Cortex of kidney (tissue), 1 donor: ENCODE measurements at places on chromosomes 6 and 20.

DNA sequence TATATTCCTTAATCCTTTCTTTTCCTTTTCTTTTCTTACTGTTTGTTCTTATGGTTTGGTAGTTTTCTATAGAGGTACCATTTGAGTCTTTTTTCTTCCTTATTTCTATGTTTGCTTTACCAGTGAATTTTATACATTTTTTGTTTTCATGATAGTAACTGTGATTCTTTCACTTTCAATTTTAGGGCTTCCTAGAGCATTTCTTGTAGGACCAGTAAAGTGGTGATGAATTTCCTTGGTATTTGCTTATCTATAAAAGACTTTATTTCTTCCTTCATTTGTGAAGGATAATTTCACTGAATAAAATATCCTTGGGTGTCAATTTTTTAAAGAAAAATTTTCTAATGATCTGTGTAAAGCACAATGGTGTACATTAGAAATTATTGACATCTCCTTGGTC lies 637.4 kb downstream of the CD109 start:
- no peak for DNase-seq

DNA sequence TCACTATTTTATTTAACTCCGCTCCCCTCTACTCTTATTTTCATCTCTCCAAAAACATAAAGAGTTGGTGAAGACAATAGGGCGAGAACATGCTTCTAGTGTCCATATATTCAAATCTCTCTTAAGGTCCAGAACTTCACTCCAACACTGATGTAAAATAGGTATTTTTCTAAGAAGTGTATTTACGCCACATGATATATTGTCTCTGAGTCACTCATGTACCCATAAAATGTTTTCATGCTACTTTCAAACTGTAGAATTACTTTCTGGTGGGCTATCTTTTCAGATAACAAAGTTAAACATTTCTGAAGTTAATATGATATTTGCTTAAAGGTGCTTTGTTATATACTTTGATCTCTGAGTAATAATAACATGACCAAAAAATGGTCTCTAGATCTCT lies 124.1 kb upstream of the IFNGR1 start:
- no peak for DNase-seq

- no peak for DNase-seq
These were observed 462.6 kb downstream of the HDGFL1 start for GRCh38 chr6:23031986-23032385.

DNA sequence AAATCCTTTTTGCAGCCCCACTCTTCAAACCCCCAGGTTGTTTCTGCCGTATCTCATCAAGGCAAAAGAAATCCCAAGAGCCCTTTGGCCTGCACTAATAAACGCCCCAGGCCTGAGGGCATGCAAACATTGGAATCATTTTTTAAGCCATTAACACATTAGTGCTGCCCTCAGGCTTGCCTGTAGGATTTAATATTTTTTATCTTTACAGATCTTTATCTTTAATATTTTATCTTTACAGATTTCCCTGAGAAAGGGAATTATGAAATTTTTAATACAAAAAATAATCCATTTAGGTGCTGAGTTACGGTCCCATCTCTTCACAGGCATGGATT lies 14.7 kb downstream of the GTPBP2 start:
- DNase-seq, result no peak

DNA sequence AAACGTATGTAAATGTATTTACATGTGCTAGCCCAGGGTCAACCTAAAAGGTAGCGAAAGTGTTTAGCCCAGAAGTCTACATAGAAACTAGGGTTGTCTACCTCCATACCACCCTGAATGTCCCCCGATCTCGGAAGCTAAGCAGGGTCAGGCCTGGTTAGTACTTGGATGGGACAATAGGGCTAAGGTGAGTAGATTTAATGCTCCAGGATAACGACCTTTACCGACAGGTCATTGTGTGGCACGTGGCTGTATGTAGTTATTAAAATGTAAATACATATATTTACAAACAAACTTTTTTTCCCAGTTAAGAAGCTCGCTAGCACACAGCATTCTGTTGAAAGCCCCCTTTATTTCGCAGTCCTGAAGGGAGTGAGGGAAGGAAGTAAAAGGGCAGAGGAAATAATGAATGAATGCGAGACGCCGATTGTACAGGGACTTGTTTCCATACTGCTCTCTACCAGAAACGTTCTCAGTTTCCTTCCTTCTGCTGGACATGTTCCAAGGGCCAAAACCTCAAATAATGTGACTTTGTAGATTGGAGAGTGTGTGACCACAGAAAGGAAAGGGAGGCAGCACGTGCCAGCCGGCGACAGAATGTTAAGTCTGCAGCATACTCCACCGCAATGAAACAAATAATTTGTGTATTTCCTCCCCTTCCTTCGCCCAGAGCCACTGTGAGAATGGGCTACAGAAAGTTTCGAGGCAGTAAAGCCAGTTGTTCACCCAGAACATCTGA lies 612 bp downstream of the ADAT2 start:
- DNase-seq, result no peak

- DNase-seq, result no peak
These were observed 369.9 kb downstream of the BTBD3 start for GRCh38 chr20:12287575-12287974.

DNA sequence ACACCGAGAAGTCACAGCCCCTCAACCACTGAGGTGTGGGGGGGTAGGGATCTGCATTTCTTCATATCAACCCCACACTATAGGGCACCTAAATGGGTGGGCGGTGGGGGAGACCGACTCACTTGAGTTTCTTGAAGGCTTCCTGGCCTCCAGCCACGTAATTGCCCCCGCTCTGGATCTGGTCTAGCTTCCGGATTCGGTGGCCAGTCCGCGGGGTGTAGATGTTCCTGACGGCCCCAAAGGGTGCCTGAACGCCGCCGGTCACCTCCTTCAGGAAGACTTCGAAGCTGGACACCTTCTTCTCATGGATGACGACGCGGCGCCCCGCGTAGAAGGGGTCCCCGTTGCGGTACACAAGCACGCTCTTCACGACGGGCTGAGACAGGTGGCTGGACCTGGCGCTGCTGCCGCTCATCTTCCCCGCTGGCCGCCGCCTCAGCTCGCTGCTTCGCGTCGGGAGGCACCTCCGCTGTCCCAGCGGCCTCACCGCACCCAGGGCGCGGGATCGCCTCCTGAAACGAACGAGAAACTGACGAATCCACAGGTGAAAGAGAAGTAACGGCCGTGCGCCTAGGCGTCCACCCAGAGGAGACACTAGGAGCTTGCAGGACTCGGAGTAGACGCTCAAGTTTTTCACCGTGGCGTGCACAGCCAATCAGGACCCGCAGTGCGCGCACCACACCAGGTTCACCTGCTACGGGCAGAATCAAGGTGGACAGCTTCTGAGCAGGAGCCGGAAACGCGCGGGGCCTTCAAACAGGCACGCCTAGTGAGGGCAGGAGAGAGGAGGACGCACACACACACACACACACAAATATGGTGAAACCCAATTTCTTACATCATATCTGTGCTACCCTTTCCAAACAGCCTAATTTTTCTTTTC lies at the start of gene DCDC2:
Gene DCDC2 (minus strand): TSS at position 724 of the 883 bp plus-strand sequence. CDS start 309 bp downstream, at position 415.
- peak; percentile 22 for DNase-seq

DNA sequence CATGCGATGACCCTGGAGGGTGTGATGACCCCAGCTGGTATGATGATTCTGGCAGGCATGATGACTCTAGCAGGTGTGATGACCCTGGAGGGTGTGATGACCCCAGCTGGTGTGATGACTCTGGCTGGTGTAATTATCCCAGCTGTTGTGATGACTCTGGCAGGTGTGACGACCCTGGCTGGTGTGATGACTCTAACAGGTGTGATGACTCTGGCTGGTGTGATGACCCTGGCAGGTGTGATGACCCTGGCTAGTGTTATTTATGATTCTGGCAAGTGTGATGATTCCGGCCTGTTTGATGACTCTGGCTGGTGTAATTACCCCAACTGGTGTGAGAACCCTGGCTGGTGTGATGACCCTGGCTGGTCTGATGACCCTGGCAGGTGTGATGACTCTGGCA lies 427.2 kb downstream of the QKI start:
- DNase-seq, result no peak

DNA sequence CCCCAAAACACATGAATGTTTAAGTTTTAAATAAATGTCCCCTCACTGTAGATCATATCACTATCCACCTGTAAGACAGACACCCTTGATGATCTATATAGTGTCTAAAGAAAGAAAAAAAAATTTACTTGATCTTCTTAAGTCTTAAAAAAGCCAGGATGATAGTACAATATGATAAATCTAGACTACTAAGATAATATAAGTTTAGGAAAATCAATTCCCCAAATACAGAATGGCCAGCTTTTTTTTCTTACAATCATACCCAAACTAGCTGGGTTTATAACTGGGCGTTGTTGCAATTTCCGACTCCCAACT lies 14.4 kb downstream of the ZNF217 start:
- DNase-seq, result no peak

- DNase-seq, result no peak
These were observed 42.9 kb upstream of the FABP7 start for GRCh38 chr6:122736616-122737015.

- no peak for DNase-seq
These were observed 65.1 kb downstream of the CBFA2T2 start for GRCh38 chr20:33554914-33555420.

- DNase-seq, result no peak
These were observed 229.8 kb downstream of the HAO1 start for GRCh38 chr20:7710440-7710839.

GRCh38 chr20:36274181-36274841 lies 31.8 kb upstream of the DLGAP4 start:
- DNase-seq, result no peak

- no peak for DNase-seq
These were observed 764 bp downstream of the BAG6 start for GRCh38 chr6:31651602-31652191.

- DNase-seq, result no peak
These were observed 1027.9 kb upstream of the ADGRB3 start for GRCh38 chr6:67606906-67607828.

GRCh38 chr6:76703786-76704185 lies 631.3 kb upstream of the IMPG1 start:
- DNase-seq, result no peak

DNA sequence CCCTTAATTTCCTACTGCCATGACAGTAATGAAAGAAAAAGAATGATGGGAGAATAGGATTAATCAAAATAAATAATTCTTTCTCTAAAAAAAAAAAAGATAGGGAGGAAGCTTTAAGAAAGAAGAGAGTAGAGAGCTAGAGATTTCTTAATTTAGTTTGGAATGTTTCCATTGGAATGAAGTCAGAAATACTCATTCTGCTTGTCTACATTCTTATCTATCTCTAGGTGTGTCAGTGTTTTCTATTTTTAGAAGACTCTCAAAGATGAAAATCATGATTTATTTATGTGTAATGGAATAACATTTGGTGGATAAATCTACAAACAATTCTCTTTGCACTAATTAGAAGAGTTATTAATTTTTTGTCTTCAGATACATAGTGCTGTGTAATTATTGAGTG lies 38.0 kb upstream of the HIVEP1 start:
- no peak for DNase-seq

- no peak for DNase-seq
These were observed 6.9 kb downstream of the RIMS4 start for GRCh38 chr20:44803383-44803941.

DNA sequence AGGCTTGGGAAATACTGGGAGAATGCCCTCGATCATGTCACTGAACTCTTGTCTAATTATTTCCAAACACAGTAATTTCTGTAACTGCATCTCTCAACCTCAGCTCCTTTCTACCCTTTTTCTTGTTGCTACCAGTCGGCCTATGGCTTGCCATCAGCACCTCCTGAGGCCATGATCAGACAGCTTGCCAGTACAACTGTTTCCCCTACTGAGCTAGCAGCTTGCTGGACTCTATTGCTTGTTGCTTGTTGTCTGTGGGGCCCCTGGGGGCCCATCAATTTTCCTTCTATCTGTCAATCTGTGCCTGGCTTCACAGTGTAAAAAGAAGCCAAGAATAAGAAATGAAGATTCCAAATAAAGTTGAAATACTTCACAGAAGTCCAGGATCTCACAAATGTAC lies 123.9 kb downstream of the OPN5 start:
- no peak for DNase-seq

DNA sequence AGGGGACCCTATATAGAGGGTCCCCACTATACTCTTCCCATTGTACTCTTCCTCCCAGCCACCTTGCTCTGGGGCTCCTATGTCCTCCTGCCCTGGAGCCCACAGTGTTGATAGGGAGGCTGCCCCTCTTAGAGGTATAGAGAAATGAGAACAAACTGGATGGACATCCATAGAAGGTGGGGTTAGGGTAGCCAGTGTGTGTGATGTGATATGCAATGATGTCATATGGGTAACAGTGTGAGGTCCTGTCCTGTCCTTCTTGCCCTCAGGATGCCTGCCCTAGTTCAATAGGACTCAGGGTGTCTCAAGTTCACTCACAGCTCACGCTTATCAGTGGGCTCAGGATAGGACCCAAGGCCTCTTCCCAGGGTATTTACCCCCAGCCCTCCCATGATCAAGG lies 435 bp downstream of the PTCRA start:
- no peak for DNase-seq

DNA sequence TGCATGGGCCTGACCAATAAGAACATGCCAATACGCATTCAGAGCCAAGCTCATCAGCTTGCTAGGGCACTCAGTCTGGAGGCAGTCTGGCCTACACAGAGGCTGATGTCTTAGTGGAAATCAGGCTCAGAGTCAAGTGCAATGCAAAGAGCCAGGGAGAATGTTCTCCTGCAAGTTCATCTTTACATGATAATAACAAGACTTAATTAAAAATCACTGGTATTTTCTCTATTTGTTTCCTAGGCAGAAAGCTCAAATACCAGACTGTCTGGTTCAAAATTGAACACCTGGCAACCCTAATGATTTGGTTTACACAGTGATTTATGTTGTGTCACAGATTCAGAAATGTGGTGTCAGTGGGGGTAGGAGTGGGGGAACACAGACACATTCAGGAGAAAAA lies 689.3 kb upstream of the FLRT3 start:
- DNase-seq, result no peak

DNA sequence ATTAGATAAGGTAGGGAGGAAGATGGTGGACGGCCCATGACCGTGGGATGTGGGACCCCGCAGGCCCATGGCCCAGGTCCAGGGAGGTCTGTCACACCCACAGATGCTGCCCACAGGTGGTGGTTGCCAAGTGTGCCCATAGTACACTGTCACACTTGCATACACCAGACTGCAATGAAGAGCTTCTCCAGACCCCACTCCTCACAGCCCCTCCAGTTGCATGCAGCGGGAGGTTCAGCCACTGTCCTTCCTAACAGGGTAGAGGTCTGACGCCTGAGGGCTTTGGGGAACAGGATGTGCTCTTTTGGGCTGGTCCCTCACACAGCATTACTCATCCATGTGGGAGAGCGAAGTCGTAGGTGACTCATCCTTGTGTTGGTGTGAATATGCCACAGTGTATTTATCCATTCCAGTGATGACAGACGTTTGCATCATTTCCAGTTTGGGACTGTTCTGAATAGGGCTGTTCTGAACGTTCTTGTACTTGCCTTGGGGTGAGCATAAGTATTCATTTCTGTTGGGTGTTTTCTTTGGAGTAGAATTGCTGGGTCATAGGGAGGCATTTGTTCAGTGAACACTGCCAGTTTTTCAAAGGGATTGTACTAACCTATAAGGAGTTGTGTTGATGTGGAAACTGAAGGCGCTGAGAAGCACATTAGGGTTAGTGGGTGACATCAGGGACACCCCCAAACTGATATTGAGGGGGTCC lies 10.1 kb upstream of the PYGB start:
- DNase-seq, result no peak
